Pulmonary artery endothelial cell (primary cell): ENCODE measurements at places on chromosomes 4 and X. TPM values are rescaled to one million over a fixed set of nuclear protein-coding genes. Genes with fewer than 3 reads are reported as not detected.

GRCh38 chr4:2333356-2333841 is 71.5 kb upstream of the MXD4 start:
- DNase-seq, result no peak

GRCh38 chrX:134679221-134679620 is 20.9 kb upstream of the PLAC1 start:
- DNase-seq, result no peak

GRCh38 chr4:108036213-108036612 is 46.5 kb downstream of the HADH start:
- DNase-seq, result no peak

- no peak for DNase-seq
Measured at GRCh38 chr4:151462554-151462953, 53.6 kb downstream of the FHIP1A start.

DNA sequence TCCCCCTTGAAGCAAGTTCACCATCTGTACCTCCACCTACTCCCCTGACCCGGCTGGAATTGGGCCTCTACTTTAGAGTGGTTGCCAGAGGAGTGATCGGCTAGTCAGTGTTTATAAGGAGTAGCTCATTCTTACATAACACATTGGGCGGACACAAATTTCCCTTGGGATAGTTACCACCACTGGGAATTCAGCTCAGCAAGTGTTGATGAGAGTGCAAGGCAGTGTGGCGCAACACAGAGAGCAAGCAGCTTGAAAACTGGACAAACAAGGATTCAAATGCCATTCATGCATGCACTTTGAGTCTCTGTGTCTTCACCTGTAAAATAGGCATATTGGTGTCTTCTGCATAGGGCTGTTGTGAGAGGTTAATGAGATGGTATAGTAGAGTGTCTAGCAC is 92.7 kb downstream of the STK32B start:
- DNase-seq, result no peak

DNA sequence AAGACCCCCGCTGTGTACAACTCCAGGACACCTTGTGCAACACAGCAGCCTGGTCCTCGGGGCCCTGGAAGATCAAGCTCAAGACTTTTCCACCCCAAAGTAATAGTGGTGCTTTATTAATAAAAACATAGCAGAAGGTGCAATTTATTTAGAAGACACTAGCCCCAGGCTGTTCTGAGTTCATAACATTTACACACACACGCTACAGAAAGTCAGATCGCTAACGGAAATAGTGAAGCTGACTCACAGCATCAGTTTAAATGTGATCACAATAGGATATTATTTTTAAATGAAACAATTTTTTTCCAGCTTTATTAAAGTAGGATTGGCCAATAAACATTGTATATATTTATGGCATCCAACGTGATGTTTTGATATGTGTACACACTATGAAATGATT is 141.0 kb downstream of the STK32B start:
- no peak for DNase-seq

DNA sequence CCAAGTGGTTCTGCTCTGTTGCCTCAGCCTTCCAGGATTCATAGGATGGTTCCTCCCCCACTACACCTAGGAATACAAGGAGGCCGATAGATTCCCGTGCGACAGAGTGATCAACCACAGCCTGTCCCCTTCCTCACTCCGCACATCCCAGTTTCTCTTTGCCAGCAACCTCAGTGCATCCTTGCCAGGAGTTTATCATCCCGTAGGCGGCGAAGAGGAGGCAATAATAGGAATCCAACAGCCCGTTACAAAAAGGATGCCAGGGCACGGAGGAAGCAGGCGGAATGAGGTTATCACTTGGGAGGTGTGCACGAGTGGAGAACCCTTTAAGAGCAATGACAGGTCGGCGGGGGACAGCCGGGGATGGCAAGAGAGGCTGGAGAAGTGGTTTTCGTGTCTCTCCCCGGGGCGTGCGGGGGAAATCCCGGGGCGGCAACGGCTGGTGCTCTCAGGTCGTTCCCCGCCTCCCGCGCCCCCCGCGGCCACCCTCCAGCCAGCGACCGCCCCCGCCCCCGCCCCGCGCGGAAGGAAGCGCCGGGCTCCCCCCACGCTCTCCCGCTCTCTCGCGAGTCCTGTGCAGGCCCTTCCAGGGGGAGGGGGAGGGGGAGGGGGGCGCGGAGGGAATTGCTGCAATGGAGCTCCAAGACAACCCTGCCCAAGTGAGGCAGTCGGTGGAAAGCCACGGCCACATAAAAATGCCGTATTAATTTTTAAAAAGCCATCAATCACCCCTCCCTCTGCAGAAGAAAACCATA is 1.6 kb downstream of the PPP3CA start:
- no peak for DNase-seq

CENPVL1 gene
- not detected in 2 replicates for total RNA-seq

IDH3G gene
- 41.1 and 58.8 TPM in 2 replicates for total RNA-seq
